HuH-7.5 (cell line): ENCODE measurements at places on chromosomes 13 and 19.

DNA sequence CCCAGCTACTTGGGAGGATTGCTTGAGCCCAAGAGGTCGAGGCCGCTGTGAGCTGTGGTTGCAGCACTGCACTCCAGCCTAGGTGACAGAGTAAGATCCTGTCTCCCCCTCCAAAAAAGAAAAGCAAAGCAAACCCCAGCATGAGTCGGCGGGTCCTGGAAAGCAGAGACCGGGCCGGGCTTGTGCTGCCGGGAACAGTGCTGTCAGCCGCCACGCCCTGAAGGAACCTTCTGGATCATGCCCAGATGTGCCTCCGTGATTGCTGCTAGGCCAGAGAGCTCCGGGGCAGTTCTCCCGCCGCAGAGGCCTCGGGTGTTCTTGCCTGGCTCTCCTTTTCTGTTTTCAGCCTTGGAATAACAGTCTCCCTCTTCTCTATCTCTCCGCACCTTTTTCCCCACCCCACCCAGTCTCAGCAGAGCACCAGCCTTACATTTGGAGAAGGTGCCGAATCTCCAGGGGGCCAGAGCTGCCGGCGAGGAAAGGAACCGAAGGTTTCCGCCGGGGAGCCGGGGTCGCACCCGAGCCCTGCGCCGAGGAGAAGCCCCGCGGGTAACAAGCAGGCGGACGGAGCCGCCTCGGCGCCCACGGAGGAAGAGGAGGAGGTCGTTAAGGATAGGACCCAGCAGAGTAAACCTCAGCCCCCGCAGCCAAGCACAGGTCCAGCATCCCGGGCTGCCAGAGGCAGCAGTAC lies 181.9 kb downstream of the STK24 start:
- DNase-seq, result no peak

DNA sequence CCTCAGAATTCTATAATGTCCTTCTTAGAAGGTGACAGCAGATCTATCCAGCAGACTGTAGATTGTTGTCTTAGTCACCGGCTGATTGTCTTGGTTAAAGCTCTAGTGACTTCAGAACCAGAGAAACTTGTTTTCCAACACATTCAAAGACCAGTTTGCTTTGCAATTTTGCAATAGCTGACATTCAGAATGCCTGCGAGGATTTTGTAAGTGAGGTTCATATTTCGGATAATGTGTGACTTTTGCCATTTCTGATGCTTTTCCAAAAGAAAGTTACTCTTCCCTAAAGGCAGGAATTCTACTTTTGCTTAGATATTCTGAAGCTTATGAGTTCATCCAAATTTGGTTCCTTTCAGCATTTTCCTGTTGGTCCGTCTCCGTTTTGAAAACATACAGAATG lies 13.2 kb downstream of the SPINT2 start:
- DNase-seq, result no peak

- no peak for DNase-seq
These were observed 144.4 kb downstream of the DIAPH3 start for GRCh38 chr13:60019119-60019993.

DNA sequence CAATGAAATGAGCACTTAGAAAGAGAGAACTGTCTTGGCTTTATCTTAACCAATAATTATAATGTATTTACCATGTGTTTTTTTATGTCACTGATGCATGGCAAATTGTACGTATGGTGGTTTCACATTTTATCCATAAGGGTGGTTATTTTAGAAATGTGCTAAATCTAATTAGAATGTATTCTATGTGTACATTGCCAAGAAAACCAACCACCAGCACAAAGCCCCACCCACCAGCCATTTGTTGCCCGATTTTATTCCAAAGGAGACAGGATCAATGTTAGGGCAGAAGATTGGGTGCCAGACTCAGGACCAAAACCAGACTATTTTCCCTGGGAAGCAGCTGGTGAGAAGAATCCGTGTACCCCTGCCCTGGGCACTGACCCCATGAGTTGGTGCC lies 63.0 kb upstream of the SOX1 start:
- DNase-seq, result no peak

- no peak for DNase-seq
These were observed 2.5 kb upstream of the S1PR4 start for GRCh38 chr19:3175781-3176714.

DNA sequence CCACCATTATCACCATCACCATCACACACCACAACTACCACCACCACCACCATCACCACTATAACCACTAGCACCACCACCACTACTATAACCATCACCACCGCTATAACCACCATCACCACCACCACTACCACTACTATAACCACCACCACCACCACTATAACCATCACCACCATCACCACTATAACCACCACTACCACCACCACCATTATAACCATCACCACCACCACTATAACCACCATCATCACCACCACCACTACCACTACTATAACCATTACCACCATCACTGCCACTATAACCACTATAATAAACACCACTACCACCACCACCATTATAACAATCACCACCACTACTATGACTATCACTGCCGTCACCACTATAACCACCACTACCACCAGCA lies 173.2 kb downstream of the DCLK1 start:
- DNase-seq, result no peak

DNA sequence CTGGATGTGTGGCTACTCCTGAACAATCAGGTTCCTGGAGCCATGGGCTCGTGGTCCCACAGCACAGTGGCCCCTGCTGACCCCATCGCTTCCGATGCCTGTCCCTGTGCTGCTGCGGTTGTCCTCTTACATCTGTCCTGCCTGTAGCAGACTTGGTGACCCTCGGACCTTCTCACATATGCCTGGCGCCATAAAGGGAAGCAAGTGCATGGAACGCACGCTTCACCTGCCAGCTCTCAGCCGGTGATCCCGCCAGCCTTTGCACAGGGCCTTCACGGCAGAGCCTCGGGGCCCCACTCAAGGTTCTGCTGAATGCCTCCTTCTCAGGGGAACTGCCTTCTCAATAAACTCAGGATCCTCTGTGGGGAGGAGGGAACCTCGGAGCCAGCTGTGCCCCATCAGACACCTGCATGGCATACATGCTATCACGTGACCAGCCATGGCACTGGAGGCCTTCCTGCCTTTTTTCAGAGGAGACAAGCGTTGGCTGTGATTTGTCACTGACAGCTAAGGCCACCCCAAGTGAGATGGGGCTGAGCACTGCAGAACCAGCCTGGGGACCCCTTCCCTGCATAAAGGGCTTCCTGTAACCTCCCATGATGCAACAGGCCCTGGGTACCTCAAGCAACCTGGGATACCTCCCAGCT lies 24.3 kb downstream of the PEPD start:
- DNase-seq, result no peak

DNA sequence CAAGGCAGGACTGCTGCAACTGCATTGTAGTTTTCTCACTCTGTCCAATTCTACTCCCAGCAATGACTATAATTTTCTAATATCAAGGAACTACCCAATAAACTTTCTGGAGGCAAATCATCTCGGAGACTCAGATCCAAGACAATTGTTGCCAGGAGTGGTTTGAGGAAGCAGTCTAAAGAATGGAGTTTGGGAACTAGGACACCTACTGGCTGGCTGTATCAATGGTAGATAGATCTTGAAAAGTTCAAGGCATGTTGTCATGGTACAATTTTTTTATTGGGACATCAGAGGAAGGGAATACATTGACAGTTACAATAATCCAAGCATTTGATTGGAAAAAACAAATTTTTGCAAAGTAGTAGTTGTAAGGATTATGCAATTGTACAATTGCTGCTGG lies 648.3 kb upstream of the SLITRK6 start:
- no peak for DNase-seq

- DNase-seq, result no peak
These were observed 2.0 kb downstream of the ZNF431 start for GRCh38 chr19:21143854-21144253.

- DNase-seq, result no peak
These were observed 542 bp downstream of the CACNG7 start for GRCh38 chr19:53909471-53910169.

GRCh38 chr19:9917321-9917720 lies 19.0 kb downstream of the OLFM2 start:
- DNase-seq, result peak; percentile 75

DNA sequence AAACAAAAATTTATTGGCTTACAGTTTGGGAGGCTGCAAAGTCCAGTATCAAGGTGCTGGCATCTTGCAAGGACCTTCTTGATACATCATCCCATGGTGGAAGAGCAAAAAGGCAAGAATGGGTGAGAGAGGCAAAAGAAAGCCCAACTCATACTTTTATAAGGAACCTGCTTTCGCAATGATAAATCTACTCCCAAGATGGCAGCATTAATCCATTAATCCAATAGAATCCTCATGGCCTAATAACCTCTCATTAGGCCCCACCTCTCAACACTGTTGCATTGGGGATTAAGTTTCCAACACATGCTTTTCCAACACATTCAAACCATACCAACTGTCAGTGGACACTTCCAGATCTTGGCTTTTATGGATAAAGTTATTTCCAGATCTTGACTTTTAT lies 48.7 kb upstream of the ZNF507 start:
- no peak for DNase-seq

- DNase-seq, result no peak
These were observed 200.4 kb downstream of the DLEU7 start for GRCh38 chr13:50643060-50643459.

GRCh38 chr13:68748038-68748437 lies 1359.6 kb upstream of the ATXN8OS start:
- no peak for DNase-seq

DNA sequence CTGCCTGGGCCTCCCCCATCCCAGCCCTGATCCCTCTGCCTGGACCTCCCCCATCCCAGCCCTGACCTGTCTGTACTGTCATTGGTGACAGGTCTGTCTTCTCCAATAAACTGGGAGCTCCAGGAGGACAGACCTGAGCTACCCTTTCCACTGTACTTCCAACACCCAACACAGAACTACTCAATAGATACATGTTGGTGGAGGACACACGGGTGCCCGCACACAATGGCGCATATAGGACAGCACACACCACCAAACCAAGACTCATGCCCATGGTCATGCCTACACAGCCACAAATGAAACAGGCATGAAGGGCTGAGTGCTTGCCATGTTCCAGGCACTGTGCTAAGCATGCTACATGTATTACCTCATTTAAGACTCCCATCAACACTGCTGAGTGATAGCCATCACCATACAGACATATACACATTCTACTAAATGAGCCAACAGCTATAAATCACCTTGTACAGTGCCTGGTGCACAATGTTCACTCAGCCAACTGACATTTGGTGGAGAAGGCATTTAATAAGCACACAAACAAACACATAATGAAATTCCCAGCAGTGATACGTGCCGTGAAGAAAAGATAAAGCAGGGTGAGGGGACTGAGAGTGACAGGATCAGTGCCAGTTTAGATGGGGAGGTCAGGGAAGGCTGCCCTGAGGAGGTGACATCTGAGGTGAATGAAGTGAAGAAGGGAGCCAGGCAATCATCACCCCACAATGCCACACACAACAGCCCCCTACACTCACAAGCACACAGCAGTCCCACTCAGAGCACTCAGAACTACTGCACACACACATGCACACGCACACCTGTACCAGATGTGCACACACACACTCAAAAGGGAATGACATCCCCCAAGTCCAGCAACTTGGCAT lies 857 bp downstream of the POU2F2 start:
- DNase-seq, result no peak

DNA sequence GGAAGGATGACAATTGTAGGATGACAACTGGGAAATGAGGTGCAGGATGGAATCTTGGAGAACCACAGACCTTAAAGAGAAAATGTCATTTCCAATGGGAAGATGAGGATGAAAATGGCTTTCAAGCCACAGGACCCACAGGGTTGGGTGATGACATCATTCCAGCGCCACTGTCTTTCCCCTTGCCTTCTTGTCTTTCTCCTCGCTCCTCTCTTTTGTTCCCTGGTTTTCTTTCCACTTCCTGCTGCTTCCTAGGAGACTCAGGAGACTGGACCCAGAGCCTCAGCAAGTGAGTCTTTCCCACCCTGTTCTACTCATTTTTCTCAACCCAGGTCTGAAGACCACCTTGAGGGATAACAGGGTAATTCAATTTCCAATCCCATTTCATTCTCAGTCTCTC lies 548.8 kb downstream of the FGF9 start:
- DNase-seq, result no peak

DNA sequence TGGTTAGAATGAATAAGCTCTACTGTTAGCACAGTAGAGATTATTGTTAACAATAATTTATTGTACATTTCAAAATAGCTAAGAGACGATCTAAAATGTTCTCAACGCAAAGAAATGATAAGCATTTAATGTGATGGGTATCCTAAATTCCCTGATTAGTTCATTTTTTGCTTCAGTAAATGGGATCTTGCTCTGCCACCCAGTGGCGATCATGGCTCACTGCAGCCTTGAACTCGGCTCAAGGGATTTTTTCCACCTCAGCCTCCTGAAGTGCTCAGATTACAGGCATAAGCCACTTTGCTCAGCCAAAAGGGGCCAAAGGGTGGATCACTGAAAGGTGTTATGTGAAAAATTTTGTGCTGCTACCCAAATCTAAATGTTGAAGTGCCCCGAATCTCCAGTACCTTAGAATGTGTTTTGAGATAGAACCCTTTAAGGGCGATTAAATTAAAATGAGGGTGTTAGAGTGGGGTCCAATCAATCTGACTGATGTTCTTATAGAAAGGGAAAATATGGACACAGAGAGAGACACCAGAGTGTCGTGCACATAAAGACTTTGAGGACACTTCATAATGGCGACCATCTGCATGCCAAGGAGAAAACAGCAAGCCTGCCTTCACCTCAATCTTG lies 31.5 kb upstream of the ZNF766 start:
- no peak for DNase-seq

- no peak for DNase-seq
These were observed 3.4 kb downstream of the ERCC1 start for GRCh38 chr19:45420356-45420755.

GRCh38 chr13:105925496-105925895 lies 610.0 kb downstream of the EFNB2 start:
- DNase-seq, result no peak

DNA sequence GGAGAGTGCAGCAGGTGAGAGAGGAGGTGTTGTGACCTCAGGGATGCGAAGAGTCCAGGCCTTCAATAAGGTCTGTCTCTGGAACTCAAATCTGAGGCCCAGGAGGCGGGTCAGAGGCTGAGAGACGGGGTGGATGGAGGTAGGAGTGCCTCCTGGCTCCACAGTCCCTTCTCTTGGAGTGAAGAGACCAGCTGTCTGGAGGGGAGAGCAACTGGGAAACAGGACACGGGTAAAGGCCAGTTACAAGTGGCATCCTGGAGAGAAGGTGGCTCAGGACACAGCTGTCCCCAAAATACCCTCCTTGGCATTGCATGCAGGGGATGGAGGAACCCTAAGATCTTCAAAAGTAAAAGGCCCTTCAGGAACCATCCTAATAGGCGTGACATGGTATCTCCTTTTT lies 19.2 kb downstream of the PDE4A start:
- no peak for DNase-seq

- no peak for DNase-seq
These were observed 381.6 kb downstream of the KLF5 start for GRCh38 chr13:73440296-73440895.

- no peak for DNase-seq
These were observed 347.4 kb downstream of the LIG4 start for GRCh38 chr13:107867701-107868661.

GRCh38 chr13:52845334-52845761 lies 3.1 kb downstream of the PCDH8 start:
- no peak for DNase-seq
